ENCODE measurements at places on chromosomes 3 and 15.

DNA sequence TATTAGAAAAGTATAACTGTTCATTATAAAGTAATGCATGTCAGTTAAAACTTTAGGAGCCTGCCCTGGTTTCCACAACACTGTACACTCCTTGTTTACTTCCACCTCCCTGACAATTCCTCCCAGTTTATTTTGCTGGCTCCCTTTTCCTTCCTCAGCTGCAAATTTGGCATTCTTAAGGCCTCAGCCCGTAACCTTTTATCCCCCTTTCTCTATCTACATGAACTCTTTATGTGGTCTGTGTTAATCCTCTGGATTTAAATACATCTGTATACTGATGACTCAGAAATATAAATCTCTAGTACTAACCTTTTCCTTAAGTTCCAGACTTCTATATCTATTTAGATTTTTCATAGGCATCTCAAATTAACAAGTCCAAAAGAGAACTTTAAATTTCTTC, 143.6 kb downstream of the OTOL1 start:
- DNase-seq = no peak

- DNase-seq = no peak
These were observed 52.7 kb downstream of the VGLL4 start for GRCh38 chr3:11591002-11591355.

DNA sequence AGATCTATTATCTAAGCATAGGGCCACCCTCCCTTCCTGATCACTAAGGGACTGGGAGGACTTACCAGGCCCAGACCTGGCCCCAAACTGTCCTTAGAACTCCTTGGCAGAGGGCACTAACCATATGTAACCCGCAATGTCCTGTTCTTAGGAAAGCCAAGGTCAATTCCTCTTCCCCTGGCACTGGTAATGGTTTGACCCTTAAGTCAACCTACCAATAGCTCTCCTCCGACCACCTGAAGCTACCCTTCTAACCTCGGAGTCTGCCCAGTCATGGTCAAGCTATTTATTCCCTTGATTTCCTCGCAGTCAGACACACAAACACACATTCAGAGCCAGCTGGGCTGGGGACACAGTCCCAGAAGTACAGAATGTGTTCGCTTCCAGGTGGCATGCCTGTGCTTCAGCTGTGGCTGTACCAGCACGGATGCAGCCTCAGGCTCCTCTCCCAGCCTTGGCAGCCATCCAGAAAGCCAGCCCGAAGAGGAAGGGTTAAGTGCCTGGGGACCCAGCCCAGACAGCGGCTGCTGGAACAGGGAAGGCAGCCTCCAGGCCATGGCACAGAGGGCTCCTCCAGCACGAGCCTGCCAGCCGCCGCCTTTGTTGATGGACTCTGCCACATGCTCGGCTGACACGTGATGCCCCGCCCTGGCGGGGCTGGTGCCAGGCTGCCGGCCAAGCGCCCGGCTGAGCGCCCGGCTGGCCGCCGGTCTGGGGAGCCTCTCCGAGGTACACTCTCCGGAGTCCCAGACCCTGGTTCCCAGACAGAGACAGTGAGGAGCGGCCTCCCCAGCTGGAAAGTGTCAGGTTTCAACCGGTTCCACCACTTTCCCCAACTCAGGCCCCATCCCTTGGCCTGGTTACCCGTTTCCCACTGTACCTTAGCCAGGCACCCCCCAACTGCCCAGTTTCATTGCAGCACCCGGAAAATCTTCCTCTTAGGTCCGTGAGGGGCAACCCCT, 5.5 kb downstream of the BMF start:
- DNase-seq = no peak

GRCh38 chr3:168093790-168094189, 1.9 kb downstream of the GOLIM4 start:
- DNase-seq = no peak

- no peak for DNase-seq
These were observed 16.3 kb downstream of the BHLHE40 start for GRCh38 chr3:4995500-4996053.

DNA sequence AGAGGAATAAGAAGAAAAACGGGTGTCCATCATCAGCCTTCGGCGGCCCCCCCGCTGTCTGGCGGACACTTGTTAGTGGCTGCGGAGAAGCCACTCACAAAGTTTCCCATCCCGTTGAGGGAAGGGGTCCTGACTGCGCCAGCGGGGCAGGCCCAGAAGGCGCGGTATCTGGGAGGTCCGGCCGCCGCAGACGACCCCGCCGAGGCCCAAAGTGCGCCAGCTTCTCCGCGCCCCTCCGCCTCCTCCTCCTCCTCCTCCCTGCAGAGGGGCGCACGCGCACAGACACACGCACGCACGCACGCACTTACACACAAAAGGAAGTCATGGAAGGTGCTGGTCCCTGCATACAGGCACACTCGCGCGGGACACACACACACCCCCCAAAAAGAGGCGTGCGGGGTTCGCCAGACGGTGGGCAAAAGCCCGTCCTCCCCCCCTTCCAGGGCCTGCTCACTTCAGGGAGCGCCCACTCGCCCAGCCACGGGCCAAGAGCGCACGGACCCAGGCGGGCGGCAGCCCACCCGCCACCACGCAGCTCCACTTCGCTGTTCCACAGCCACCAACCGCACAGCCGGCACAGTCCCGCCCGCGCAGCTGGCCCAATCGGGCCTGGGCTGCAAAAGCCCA, 18.0 kb downstream of the ZNF148 start:
- peak; percentile 52 for DNase-seq

DNA sequence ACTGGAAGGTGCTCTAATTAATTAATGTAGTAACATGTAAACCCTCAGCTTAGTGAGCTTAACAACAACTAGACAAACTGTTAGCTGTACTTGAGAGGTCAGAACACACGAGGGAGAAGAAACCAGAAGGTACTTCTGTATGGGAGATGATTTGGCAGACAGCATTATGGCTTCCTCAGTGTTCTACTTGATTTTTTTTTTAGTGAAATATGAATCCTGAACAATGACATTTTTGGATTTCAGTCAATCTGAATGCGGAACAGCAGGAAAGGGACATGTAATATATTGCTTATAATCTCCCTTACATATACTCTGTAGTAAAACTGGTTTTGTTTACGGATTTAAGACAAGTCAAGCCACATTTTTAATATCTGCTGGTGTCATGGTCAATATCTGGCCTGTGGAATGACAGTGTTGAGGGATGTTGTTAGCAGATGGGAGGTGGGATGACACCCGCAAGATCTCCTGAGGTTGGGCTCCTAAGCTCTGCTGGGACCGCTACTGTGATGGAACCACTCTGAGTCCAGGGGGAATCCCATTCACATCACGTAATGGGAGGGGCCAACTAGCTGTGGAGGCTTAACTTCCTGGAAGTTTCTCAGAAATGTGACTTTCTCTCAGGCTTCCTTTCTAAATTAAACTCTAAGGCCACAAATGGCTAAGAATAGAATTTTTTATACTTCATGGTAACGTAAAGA, 18.7 kb downstream of the TNFAIP8L3 start:
- no peak for DNase-seq

GRCh38 chr15:68304589-68305337, 27.2 kb downstream of the FEM1B start:
- no peak for DNase-seq

GRCh38 chr3:120604382-120604781, 8.2 kb downstream of the NDUFB4 start:
- no peak for DNase-seq

GRCh38 chr3:196378146-196378841, 40.1 kb upstream of the TM4SF19 start:
- DNase-seq = no peak

DNA sequence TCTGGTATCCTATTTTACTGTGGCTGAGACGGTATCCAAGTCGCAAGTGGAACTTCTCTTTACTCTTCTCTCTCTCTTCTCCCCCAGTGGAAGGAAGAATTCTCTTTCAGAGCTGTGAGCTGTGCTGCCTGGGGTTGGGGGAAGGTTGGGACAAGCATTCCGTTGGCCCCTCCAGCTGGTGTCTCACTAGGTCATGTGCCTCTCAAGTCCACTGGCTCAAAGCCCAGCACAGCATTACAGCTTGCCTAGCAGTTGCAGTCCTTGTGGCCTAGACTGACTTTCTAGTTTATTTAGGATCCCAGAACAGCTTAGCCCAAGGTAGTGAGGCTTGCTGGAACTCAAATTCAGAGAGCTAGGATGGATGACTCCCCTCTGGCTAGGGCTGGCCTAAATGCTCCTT, 76.1 kb upstream of the SPATA16 start:
- no peak for DNase-seq

DNA sequence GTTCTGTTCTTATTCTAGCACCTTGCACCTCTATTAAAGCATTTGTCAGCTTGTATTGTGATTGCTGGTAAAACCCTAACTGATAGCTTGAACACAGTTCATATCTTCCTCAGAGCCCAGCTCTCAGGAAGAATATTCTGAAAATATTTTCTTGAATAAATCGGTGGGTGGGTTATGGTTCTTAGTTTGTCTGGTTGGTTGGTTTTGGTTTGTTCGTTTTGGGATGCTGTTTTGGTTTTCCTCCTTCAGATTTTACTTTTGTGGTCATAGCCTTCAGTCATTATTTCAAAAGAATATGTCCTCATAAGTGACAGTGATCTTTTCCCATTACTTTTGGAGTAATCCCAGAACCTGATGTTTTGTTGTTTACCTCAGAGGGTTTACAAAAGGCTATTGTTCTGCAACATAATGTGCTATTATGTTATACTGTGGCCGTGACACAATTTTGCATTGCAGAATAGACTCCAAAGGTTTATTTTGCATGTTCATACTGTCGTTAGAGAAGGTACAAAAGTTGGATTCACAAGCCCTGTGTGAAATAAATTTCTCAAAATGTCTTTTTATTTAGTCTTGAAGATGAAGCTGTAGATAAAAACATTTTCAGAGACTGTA, 2.7 kb upstream of the TMEM87A start:
- DNase-seq = no peak

DNA sequence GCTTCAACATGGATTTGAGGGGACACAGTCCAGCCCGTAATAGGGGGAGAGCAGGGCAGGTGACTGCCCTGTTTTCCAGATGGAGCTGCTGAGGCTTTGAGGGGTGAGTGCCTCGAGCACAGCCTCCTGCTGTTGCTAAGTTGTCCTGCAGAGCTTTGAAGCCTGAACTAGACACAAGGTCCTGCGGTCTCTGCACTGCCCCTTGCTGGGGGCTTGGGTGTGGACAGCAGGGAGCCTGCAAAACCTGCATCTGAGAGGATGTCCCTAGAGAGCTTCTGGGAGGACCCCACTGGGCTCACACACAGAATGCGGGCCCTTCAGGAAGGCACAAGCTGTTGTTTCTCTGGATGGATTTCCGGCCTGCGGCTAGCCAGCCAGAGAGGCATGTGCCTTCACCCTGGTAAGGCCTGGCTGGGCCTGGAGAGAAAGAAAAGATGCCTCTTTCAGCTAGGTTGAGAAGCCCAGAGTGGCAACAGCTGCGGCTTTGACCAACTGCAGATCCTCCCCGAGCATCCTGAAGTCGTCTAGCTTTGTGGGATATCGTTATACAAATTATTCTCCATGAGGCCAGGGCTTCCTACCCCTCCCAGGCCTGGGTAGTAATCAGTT, 226.2 kb downstream of the SLCO3A1 start:
- DNase-seq = no peak

GRCh38 chr3:64046996-64047594, 23.8 kb upstream of the PSMD6 start:
- DNase-seq = no peak

DNA sequence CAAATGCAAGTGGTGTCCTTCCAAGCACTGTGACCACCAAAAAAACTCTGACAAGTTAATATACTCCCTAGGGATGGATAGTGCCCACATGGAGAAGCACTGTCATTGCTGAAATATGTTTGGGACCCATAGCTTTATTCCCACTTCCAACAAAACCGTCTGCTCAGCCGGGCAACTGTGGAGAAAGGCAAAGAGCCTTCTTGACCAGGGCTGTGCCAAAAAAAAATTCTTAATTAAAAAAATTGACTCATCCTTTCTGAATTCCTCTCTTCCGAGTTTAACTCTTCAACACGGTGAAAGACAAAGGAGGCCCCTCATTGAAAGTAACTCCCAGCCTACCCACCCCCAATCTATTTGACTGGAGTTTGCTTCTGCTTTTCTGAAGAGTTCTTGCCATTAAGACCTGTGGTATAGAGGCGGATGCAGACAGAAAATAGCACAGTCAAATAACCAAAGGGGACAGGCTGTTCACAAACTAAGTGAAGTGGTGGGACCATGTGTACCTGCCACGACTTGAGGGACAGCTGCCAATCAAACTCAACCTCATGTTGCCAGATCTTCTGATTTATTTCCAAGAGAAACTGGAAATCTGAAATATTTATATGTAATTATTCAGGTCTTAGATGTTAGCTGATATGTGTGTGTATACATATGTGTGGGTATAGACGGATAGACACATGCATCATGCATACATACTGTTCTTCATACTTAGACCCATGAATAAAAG, 135.4 kb upstream of the PFN2 start:
- DNase-seq = no peak

- no peak for DNase-seq
These were observed 78.2 kb upstream of the SOX2 start for GRCh38 chr3:181633556-181633955.

- DNase-seq = no peak
These were observed 13.8 kb downstream of the RIOX2 start for GRCh38 chr3:97958396-97958795.

DNA sequence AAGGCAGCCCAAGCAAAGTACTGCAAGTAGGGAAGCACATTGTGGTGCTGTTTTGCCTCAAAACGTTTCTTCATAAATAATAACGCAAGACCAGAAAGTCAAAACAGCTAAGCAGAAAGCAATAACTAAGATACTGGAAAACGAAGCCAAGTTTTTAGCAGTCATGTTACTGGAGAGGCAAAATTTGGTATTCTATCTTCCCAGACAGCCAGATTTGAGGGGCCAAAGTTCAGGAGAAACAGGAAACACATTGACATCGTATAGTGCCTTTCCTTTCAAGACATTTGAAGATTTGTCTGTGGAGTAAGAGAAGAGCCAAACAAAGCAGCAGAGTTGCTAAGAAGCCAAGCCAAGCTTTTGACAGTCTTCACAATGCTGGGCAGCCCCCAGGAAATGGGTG, 843.6 kb upstream of the NECTIN3 start:
- no peak for DNase-seq

- no peak for DNase-seq
These were observed 577.8 kb downstream of the PYDC2 start for GRCh38 chr3:192038726-192039125.

DNA sequence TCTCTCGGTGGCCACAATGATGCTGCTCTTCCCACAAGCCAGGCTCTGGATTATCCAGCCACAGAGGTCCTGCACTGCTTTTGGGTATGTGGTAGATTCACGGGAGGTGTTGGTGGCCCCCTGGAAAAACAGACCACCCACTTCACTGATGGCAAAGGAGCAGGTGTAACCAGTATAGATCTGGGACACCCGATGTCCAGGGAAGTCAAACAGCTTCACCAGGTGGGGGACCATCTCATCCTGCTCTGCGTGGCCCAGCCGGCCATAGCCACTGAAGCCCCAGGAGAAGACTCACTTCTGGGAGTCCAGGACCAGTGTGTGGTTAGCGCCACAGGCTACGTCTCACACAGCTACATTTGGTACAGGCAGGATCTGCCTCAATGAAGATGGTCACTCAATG, 62.6 kb downstream of the CHCHD6 start:
- no peak for DNase-seq

- no peak for DNase-seq
These were observed 396.8 kb upstream of the AZI2 start for GRCh38 chr3:28745436-28745835.

DNA sequence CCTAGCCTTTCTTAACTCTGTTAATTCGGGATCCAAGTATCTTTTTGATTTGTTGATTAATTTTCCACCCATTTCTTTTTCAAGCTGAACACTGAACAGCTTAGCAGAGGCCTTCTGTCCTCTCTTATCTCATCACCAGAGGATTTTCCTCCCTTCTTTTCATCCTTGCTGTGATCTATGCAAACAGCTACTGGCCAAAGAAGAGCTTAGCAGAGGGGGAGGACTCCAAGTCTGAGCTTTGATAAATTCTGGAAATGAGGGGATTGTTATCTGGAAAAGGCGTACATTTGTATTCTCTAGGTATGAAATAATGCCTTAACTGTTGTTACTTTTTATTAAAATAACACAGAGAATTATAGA, 13.4 kb downstream of the DZIP3 start:
- DNase-seq = no peak

Measured in left kidney (tissue), 8 donors.